ENCODE measurements at places on chromosomes 4 and X. TPM values are rescaled to one million over a fixed set of nuclear protein-coding genes. Genes with fewer than 3 reads are reported as not detected.

Gene MAML3
- total RNA-seq: 10.6 TPM

Gene APOOL
- 20.5 TPM for total RNA-seq

Gene NLGN4X
- total RNA-seq: 3.1 TPM

Gene NUDT11
- 2.4 TPM for total RNA-seq

Gene TMPRSS11A
- total RNA-seq: not detected

Gene GAGE12E
- total RNA-seq: not detected

GRCh38 chr4:156638925-156639605 is 332.5 kb downstream of the PDGFC start:
- no peak for ATAC-seq

GRCh38 chrX:155577682-155578081 is 35.1 kb downstream of the TMLHE start:
- no peak for ATAC-seq

GRCh38 chr4:135552131-135552530 is 1350.5 kb upstream of the PABPC4L start:
- ATAC-seq: no peak

DNA sequence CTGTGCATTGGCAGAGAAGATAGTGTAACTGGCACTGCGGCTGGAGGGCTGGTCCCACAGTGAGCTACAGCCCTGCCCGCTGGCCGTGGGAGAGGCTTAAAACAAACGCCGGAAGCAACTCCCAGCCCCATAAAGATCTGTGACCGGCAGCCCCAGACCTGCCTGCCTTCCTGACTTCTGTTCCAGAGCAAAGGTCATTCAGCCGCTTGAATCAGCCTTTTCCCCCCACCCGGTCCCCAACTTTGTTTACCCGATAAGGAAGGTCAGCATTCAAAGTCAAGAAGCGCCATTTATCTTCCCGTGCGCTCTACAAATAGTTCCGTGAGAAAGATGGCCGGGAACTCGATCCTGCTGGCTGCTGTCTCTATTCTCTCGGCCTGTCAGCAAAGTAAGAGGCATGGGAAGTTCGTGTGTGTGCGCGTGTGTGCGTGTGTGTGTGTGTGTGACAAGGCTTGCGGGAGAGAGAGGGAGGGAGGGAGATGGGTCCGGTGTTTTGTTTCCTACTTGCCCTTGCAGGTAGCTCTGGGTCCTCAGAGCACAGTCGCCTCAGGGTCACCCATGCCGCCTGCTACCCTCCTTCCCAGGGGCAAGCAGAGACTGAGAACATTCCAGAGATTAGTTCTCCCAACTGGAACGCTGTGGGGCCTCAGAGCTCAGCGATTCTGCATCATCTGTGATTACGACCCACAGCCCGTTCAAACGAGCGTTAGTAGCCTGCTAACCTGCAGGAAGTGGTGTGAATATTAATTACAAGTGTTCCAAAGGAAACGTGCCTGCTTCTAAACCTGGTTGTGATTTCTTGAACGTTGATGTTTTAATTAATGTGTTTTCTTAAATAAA is at the start of gene MGST2:
Gene MGST2, plus strand, starts transcription at position 130 of the 840 bp plus-strand sequence. Its CDS starts 201 bp downstream, at position 331.
- peak; percentile 82 for ATAC-seq

GRCh38 chrX:38970845-38971244 is 169.6 kb downstream of the MID1IP1 start:
- no peak for ATAC-seq

DNA sequence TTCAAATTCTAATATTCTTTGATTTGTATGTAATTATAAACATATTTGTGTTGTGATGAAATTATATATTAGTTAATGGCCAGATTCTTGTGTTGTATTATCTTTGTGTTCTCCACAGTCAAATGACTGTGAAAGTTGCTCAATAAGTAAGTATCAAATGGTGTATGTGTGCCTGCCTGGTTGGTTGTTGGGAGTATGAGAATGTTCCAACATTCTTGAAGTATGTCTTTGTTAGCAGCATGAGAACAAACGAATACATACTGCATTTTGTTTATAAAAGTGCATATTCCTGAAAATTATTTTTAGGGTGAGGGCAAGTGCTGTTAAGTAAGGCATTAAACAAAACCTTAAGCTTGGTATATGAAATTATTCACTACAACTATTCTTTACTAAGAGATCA is 16.2 kb downstream of the ARHGEF38 start:
- ATAC-seq: no peak

DNA sequence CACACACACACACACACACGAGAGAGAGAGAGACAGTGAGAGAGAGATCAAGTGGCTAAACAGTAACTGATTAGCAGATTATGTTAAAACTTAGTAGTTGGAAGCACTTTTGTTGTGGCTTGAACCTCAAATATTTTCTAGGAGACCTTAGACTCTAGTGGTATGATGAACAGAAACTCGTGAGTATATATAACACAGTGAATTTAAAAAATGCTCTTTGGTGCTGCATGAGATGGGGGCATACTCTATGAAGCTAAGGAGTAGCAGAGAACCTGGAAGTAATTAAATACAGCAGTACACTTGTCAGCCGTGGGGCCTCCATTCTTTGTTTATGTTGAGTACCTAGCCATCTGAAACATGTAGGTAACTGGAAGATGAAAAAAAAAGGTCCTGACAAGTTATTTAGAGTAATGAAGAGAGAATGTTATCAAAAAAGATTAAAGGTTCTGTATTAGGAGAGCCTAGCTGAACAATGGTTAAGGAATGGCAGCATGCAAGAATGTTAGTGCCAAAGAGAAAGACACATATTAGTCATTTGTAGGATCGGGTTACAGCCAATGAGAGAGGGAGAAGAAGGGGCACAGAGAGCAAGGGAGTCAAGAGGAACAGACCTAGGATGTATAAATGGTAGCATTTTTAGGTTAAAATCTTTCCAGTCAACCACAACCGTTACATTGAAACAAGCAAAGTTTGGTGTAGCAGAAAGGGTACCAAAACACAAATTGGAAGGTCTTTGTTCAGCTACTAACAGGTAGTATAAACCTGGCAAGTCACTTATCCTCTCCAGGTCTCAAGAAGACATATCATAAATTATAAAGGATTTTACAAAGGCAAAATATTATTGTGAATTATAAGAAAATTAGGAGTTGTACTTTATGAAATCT is 316.7 kb upstream of the DIPK2B start:
- no peak for ATAC-seq

- no peak for ATAC-seq
Measured at GRCh38 chr4:7427361-7427760, 7.4 kb downstream of the PSAPL1 start.

DNA sequence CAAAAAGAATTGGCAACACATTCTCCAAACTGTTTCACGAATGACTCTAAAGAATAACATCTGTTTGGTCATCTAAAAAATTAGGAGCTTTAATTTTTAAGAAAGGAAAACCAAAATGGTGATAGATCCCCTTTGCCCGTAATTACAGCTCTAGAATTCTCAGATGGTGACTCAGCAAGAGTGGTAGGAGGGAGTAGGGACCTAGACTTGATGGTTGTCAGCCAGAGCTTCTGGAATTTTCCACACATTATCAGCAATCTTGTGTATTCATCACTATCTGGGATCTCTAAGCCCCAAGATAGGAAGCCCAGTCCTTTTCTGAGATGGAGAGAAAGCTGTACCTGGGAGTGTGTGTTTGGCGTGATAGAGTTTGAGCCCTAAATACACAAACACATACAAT is 103.9 kb upstream of the RAB40AL start:
- ATAC-seq: no peak
